ENCODE measurements at places on chromosomes 1 and 21.

DNA sequence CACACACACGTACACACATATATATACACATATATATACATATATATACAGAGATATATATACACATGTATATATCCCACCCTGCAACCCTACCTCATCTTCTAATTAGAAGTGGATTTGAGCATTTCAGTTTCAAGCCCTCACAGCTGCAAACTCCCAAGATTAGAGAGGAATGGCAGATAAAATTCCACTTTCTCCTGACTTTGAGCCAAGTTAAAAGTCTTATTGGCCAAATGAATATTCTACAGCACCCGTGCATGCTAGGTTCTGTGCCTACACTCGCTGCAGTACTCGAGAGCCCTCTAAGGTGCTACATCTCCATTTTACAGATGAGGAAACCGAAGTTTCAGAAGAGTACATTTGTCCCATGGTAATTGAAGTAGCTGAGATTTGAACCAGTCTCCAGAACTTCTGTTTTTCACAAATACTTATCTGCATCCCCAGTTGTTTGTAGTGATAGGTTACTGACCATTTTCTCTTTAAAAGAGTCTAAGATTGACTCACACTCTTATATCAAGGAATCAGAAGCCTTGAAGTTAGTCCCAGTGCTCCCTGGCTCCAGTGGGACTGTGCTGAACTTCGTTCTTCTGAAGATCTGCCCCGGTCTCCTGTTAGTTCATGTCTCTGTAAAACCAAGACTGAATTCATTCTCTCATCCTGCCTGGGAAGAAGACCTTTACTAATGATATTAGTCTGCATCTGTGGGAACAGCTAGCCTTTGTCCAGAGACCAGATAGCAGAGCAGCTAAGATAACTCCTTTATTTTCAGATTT lies 292.1 kb downstream of the TM2D1 start:
- DNase-seq = no peak

DNA sequence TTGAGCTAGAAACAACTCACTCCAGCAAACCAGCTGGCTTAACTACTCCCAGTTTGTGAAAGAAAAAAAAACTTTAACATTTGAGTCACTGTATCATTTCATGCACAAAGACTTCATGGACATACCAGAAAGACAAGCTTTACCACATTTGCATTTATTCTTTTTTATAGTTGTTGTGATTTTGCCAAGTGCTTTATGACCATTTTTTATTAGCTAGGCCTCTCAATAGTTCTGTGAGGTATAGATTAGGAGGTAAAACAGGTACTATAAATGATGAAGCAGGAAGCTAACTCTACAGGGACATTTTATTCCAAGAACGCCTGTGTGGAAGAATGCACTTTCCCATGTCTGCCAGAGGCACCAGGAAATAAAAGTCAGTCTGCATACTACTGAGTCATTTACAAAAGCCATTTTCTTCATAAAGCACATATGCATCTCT lies 8.2 kb upstream of the DENND1B start:
- DNase-seq = no peak

- DNase-seq = peak; percentile 7
Measured at GRCh38 chr1:109241344-109241743, 8.0 kb upstream of the CELSR2 start.

GRCh38 chr1:1034439-1034781 lies 14.5 kb downstream of the AGRN start:
- no peak for DNase-seq

GRCh38 chr1:115847787-115848186 lies 6.9 kb upstream of the NHLH2 start:
- DNase-seq = no peak

- DNase-seq = no peak
Measured at GRCh38 chr1:152022474-152022873, 14.3 kb downstream of the S100A11 start.

- no peak for DNase-seq
Measured at GRCh38 chr1:218617986-218618385, 272.9 kb downstream of the TGFB2 start.

DNA sequence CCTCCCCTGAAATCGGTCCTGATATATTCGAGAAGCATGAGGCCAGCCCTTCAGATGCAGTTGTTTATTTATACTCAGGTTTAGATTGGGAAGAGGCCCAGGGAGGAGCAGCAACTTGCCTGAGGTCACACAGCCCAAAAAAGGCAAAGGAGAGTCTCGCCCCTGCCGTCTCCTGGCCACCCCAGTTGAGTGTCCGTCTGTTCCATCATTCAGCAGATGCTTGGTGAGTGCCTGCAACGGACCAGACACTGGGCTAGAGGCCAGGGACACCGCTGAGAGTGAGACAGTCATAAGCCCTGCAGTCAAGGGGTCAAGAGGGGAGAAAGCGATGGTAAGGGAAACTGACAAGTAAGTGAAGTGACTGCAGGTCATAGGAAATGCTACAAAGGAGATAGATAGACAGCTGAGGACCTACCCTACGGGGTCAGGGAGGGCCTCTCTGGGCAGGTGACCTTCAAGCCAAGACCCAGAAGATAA lies 15.4 kb upstream of the SELENON start:
- DNase-seq = no peak

- DNase-seq = no peak
Measured at GRCh38 chr1:2103266-2103900, 53.2 kb downstream of the PRKCZ start.

GRCh38 chr1:30864681-30865080 lies 43.9 kb downstream of the SDC3 start:
- no peak for DNase-seq

GRCh38 chr1:21022279-21023040 lies 154.2 kb downstream of the EIF4G3 start:
- DNase-seq = no peak

DNA sequence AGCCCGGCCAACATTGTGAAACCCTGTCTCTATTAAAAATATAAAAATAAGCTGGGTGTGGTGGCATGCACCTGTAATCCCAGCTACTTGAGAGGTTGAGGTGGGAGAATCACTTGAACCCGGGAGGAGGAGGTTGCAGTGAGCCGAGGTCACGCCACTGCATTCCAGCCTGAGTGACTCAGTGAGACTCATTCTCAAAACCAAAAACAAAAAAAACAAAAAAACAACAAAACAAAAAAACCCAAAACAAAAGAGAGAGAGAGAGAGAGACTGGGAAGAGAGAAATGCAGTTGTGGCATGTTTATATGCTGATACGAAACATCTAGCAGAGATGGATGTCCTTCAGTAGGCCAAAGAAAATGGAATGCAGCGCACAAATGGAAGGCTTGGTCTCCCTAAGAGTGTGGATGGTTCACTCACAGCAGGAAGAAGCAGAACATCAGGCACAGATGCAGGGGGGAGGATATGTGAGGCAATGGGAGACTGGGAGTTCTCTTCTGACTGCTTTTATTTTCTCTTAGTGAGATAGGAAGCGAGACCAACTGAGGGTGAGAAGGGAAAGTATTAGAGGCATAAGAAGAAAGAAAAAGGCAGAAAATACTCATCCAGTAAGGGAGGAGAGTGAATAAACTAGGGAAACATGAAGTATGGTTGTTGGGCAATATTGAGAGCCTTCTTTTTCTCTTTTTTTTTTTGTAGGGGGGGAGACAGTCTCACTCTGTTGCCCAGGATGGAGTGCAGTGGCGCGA lies 16.0 kb downstream of the THEM4 start:
- DNase-seq = no peak

- DNase-seq = no peak
Measured at GRCh38 chr1:55702064-55702463, 486.9 kb upstream of the USP24 start.

DNA sequence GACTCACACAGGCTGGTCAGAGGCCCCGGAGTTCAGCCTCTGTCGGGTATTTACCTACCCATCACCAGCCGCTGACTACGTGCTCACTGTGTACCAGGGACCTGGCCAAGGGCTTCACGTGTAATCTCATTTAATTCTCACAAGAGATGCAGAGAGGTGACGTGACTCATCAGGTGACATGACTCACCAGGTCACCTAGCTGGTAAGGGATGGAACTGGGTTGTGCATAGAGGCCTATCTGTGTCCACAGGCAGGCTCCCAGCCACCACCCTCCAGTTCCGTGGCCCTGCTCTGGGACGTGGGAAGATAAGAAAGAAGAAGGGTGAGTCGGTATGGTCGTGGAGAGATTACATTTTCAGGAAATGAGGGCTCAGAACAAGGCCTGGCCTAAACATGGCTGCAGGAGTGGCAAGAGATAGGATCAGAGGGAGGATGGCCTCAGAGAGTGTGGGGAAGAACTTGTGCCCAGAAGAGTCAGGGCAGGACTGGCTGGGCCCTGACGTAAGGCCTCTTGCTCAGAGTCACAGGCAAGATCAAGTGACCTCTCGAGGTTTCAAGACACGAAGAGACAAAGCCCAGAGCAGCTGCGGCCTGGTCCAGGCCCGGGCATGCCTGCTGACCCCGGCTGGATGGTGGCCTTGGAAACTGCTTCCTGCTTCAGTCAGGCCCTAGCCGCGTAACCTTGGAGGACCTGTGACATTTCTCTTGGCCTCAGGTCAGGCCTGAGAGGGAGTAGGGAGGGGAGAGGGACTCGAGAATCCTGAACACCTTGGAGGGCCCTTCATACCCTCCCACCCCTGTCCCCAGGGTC lies 52.7 kb upstream of the WASF2 start:
- DNase-seq = no peak

- DNase-seq = no peak
Measured at GRCh38 chr1:5815716-5816115, 176.5 kb downstream of the NPHP4 start.

DNA sequence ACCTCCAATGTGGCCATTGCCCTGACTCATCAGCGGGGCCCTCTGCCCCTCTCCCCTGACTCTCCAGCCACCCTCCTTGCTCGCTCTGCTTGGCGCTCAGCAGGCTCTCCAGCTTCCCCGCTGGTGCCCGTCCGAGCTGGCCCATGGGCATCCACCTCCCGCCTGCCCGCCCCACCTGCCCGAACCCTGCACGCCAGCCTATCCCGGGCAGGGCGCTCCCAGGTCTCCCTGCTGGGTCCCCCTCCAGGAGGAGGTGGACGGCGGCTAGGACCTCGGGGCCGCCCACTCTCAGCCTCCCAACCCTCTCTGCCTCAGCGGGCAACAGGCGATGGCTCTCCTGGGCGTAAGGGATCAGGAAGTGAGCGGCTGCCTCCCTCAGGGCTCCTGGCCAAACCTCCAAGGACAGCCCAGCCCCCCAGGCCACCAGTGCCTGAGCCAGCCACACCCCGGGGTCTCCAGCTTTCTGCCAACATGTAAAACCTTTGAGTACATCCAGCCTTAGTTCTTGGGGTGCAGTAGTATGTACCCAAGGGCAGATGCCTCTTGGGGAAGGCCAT lies 10.8 kb downstream of the HCN3 start:
- DNase-seq = no peak

DNA sequence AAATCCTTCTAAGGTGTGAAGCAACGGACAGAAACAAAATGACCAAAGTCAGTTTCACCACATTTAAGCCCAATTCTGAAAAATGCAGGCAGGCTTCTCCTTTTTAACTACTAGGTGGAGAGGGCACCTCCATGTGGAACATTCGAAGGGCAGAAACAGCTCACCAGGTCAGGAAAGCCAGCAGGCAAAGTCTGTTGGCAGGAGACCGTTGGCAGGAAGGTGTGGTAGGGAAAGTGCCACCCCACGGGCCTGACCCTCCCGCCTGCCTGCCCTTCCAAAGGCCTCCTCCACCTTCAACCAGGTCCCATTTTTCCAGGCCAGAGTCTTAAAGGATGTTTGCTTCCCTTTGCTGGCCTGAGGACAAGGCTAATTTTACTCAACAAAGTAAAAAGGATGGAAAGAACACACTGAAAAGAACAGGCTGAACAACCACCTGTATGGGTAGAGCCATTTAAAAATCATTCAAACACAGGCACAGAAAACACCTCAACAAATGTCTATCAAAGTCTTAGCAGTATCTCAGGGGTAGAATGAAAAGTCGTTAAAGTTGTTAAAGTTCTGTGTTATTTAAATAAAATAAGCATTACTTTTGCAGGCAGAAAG lies 26.4 kb downstream of the CAPZB start:
- DNase-seq = no peak

DNA sequence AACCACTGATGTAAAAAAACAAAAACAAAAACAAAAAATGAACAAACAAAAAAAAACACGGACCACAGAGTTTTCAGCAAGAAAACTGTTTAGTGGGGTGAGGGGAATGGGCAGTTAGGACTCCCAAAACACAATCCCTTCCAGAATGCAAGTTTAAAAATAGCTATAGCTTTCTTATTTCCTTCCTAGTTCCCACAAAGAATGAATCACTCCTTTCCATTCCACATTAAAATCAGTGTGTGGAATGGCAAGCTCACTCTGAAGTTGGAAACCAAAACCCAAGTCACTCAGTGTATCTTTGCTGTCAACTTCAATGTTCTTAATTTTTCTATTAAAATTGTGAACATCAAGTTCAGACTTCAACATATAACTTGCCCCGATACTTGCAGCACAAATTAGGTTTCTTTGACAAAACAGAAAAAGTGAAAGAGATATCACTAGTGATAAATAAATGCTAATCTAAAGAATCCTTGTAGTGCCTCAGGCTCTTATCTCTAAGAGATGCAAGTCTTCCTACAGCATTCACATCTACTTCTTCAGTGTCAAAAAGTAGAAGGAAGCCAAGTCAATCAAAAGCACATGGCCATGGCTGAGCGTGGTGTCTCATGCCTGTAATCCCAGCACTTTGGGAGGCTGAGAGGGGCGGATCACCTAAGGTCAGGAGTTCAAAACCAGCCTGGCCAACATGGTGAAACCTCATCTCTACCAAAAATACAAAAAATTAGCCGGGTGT lies 45.5 kb downstream of the TOR3A start:
- no peak for DNase-seq

DNA sequence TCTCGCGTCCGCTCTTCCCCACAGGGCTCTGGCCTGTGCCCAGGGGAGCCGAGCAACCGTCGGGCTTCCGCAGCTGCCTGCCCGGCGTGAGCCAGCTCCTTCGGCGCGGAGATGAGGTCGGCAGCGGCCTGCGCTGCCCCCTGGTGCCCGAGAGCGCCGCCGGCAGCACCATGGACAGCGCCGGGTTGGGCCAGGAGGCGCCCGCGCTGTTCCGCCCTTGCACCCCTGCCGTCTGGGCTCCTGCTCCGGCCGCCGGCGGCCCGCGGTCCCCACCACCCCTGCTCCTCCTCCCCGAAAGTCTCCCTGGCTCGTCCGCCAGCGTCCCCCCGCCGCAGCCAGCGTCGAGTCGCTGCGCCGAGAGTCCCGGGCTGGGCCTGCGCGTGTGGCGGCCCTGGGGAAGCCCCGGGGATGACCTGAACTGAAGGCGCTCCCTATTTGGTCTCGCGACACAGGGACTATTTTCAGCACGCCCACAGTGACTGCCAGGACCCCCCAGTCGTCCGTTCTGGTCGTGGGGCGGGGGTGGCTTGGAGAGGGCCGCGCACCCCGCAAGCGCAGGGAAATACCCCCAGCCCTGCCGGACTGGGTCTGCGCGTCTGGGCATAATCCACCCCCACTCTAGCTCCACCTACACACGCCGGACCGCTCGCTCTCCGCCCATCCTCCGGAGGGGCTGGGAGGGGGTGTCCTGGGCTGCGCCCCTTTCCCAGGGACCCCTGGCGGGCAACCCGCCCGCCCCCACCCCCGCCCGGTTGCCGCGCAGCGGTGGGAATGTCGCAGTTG lies 1.3 kb downstream of the HES3 start:
- DNase-seq = no peak

Measured in D721Med (cell line).